ENCODE measurements at places on chromosomes 16 and 17.

DNA sequence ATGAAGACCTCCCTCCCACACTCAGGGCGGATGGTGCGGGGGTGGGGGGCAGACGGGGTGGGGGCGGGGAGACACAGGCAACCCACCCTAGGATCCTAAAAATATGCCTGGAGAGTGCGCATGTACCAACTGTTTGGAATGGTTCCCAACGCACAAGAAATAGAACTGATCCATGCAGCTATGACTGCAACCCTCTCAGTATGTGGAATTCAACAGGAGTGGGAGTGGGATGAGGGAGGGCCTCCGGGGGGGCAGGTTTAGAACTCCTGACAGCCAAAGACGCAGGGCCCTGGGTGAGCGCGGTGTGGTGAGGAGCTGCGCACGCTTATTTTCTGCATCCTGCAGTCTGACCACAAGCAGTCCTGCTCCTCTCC, 1.1 kb upstream of the P2RX5 start:
- DNase-seq = no peak

- DNase-seq = no peak
Measured at GRCh38 chr16:65342231-65342866, 220.5 kb upstream of the CDH11 start.

DNA sequence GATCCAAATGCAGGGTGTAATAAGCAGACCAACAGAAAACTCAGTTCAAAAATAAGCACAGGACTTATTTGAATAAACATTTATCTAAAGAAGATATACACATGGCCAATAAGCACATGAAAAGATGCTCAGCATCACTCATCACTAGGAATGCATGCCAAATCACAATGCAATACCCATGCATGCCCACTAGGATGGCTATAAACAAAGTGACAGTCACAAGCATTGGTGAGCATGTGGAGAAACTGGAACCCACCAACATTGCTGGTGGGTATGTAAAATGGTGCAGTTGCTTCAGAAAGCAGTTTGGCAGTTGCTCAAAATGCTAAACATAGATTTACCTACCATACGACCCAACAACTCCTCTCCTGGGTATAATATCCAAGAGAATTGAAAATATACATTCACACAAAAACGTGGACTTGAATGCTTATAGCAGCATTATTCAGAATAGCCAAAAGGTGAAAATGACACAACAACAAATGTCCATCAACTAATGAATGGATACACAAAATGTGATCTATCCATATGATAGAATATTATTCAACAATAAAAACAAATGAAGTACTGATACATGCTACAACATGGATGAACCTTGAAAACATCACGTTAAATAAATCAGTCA, 20.1 kb downstream of the UBE2O start:
- peak; percentile 66 for DNase-seq

DNA sequence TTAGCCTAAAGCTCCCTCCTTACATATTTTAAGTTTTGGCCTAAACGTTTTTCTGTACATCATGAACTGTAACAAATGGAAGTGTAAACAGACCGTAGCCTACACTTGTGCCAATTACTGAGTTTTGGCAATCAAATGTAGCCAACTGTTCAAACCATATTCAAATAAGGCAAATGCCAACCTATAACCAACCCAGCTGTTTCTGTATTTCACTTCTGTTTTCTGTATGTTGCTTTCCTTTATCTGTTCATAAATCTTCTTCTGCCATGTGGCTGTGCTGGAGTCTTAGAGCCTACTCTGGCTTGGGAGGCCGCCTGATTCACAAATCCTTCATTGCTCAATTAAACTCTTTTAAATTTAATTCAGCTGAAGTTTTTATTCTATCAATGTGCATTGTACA, 6.9 kb upstream of the C16orf78 start:
- DNase-seq = no peak

GRCh38 chr16:89412811-89413210, 77.5 kb downstream of the ANKRD11 start:
- DNase-seq = no peak
